GM23248 (cell line): ENCODE measurements at places on chromosomes 13 and 19.

- no peak for DNase-seq
These were observed 917.6 kb downstream of the PCDH9 start for GRCh38 chr13:66312312-66313087.

DNA sequence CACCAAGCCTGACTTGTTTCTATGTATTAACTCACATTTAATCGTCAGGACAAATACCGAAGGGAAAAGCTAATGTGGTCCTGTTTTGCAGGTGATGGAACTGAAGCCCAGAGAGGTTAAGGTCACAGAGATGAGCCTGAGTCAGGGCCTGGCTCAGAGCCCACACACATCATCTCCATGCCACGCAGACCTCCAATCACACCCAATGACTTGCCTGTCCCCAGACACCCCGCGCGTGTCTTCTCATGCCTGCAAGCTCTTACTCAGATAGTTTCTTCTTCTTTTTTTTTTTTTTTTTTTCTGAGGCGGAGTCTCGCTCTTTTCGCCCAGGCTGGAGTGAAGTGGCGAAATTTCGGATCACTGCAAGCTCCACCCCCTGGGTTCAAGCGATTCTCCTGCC is 16.4 kb downstream of the SIX5 start:
- DNase-seq: peak; percentile 26

DNA sequence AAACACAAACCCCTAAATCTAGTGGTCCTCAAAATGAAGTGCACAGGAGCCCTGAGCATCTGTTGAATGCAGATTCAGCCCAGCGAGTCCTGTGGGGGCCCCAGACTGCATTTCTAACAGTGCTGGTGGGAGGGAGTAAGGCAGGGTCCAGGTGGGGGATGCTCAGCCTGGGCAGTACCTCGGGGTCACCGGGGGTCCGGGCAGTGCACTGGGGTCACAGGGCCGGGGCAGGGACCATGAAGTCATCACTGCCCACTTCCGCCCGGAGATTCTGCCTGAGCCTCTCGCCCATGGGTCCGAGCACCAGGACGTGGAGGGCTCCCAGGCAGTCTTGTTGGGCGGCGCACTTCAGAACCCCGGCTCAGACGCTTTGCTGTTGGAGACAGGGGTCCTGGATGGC is 838 bp upstream of the ATP4B start:
- DNase-seq: no peak

GRCh38 chr19:16957151-16957701 is 68.4 kb downstream of the F2RL3 start:
- no peak for DNase-seq

DNA sequence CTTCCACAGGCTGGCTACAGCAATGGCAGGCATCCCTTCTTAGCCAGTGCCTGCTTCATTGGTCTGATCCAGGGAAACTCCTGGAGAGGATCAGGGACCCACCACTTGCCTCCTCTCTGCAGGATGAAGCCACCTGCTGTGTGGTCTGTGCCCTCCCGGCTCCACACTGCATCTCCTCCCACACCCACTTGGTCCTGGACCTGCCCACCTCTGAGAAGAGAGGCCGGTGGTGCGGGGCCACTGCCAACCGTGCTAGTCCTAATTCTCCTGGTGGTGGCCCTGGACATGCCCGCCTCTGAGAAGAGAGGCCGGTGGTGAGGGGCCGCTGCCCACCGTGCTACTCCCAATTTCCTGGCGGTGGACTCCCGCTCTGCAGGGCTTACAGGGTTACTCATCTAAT is 98.8 kb downstream of the COL4A1 start:
- no peak for DNase-seq

DNA sequence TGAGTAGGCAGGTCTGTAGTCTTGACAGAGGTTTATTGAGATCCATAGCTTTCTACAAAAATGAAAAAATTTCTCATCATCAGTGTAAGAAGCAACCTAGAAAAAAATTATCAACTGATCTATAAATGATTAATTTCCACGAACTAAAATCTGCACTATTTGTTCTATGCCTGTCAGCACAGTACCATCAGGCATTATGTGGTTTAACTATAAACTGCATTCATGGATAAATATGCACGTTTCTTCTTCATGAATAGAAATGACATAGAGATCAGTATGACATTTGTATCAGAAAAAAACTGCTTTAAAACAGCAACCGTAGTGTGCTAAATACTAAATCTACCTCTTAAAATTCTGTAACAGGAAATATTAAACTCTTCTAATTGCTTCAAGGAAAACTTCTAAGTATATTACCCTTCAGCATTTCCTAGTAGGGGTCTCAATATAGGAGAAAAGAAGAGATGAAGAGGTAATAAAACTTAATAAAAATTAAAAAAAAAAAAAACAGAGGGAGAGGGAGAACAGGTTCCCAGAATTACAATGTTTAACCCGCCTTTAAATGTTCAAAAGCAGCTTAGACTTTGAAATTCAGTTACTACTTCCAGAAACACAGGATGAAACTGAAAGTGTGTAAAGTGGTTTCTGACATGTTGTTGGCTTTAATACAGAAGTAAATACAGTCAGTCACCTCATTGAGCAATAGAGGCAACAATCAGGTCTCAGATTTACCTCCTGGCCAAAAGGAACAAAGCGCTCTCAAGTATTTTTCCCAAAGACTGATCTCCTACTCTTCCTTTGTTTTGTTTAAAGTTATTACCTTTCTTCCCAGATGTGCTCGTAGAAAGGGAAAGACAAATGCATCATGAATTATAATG is 144.4 kb downstream of the DIAPH3 start:
- DNase-seq: no peak

- peak; percentile 33 for DNase-seq
These were observed 69.9 kb downstream of the RUBCNL start for GRCh38 chr13:46317120-46317519.

DNA sequence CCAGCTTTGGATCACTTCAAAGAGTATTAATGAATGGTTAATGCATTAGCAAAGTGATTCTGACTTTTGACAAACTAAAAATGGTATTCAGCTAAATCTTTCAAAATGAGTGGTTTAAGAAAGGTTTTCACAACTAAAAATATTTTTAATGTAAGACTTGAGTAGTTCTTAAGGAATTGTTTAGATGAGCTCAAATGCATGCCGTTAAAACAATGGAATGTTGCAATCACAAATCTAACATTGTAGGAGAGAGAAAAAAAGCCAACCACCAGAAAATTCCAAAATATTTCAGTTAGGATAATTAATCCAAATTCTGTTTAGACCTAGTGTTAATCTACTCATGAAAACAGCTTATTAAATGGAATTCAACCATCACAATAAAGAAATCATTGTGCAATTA is 1044.8 kb upstream of the SLC10A2 start:
- DNase-seq: no peak

DNA sequence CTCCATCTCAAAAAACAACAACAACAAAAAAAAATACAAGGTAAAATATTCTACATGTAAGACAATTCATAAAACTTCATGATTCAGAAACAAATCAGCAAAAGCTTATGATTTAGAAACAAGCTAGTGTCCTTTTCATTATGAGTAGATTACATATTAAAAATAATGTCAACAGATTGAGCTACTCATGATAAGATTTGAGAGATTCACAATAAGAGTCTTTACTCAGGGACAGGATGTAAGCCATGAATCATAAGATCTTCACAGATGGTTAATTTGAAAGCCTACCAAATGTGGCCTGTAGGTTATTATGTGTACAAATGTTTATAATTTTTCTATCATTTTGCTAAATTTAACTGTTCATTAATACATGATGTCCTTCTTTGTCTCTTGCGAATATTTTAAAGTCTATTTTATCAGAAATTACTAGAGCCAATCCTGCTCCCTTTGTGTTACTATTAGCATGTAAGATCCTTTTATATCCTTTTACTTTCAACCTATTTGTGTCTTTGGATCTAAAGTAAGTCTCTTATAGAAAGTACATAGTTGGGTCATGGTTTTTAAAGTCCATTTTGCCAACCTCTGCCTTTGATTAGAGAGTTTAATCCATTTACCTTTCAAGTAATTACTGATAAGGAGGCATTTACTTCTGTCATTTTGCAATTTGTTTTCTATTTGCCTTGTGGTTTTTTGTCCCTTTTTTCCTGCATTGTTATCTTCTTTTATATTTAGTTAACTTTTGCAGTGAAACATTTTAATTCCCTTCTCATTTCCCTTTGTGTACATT is 68.3 kb upstream of the RXFP2 start:
- DNase-seq: peak; percentile 50

GRCh38 chr13:91284335-91284734 is 63.2 kb upstream of the MIR17HG start:
- DNase-seq: no peak

GRCh38 chr13:113936166-113936965 is 37.5 kb downstream of the C13orf46 start:
- DNase-seq: no peak

GRCh38 chr13:50370303-50370950 is 355.2 kb downstream of the KCNRG start:
- DNase-seq: no peak

- DNase-seq: peak; percentile 78
These were observed 34.2 kb upstream of the PNMA8B start for GRCh38 chr19:46529622-46530451.

DNA sequence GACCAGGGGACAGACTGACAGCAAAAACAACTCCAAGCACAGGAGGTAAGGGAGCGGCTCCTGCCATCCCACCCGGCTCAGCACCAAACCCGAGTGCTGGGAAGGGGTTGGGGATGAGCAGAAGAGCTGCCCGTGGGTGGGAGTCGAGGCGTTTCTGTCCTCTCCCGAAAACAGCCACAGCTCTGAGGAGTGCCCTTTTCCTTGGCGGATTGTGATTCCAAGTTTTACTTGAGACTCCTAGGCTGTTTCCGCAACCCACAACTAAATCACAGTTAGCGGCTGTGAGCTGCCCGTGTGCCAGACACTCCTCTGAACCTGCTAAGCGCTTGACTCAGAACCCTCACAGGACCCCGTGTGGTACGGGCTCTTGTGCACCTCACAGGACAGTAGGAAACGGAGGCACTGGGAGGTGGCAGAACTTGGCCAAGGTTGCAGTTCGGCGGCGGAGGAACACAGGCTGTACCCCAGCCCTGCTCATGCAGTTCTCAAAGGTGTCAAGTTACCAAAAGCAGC is 21.4 kb downstream of the CFAP97D2 start:
- DNase-seq: peak; percentile 41

DNA sequence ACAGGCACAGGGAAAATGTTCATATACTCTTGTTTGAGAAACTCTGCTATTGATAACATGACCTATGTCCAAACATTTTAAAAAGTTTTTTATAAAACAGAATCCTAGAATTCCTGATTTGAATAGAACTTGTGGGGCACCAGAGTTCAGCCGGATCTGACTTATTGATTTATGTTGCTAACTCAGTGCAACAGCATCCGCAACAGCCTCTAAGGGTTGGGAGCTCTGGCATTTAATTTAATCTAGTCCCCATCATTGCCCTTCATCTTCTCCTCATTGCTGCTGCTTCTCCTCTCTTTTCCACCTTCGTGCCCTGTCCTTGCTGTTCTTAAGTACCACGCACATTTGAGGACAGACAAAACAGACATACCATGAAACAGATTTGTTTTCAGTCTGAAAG is 214.5 kb downstream of the FGF14 start:
- DNase-seq: no peak
